Osteoblast (primary cell): ENCODE measurements at places on chromosomes 3 and 15. TPM values are rescaled to one million over a fixed set of nuclear protein-coding genes. Genes with fewer than 3 reads are reported as not detected.

Gene SUSD5
- total RNA-seq, result 10.9 and 11.2 TPM in 2 replicates

Gene SERINC4
- not detected in 2 replicates for total RNA-seq

Gene SH2D7
- total RNA-seq, result not detected in 2 replicates

Gene SLC22A13
- 0.29 and 0.36 TPM in 2 replicates for total RNA-seq

Gene SEMA7A
- 30.4 and 36.2 TPM in 2 replicates for total RNA-seq

Gene ROPN1
- not detected in 2 replicates for total RNA-seq

Gene C3orf20
- total RNA-seq, result under 0.01 and 0.29 TPM in 2 replicates

Gene FMN1
- total RNA-seq, result 9.0 and 11.2 TPM in 2 replicates

Gene ZFYVE19
- 17.4 and 18.0 TPM in 2 replicates for total RNA-seq

Gene ASB14
- total RNA-seq, result not detected in 2 replicates

Gene CD96
- total RNA-seq, result under 0.01 TPM in 1 of 2 replicates, not detected in the other

Gene ACKR2
- total RNA-seq, result under 0.01 TPM in 1 of 2 replicates, not detected in the other

Gene FOXL2
- total RNA-seq, result under 0.01 and 0.36 TPM in 2 replicates

Gene ARPIN
- 14.1 and 17.7 TPM in 2 replicates for total RNA-seq

Gene KLHL6
- under 0.01 TPM in 1 of 2 replicates, not detected in the other for total RNA-seq

Gene CHL1
- 3.6 and 10.3 TPM in 2 replicates for total RNA-seq

Gene RHOV
- 0.36 TPM in 1 of 2 replicates, not detected in the other for total RNA-seq

Gene PPP1R14D
- not detected in 2 replicates for total RNA-seq

Gene BSN
- total RNA-seq, result under 0.01 and 0.29 TPM in 2 replicates

Gene OIP5
- total RNA-seq, result 0.72 and 0.88 TPM in 2 replicates

Gene PLSCR2
- total RNA-seq, result not detected in 2 replicates

Gene FGD5
- under 0.01 TPM in 2 replicates for total RNA-seq

Gene GOLGA6L10
- total RNA-seq, result 1.4 and 1.5 TPM in 2 replicates

Gene NPAP1
- total RNA-seq, result not detected in 2 replicates
